NCI-H146 (cell line): ENCODE measurements at places on chromosomes 5 and 9.

DNA sequence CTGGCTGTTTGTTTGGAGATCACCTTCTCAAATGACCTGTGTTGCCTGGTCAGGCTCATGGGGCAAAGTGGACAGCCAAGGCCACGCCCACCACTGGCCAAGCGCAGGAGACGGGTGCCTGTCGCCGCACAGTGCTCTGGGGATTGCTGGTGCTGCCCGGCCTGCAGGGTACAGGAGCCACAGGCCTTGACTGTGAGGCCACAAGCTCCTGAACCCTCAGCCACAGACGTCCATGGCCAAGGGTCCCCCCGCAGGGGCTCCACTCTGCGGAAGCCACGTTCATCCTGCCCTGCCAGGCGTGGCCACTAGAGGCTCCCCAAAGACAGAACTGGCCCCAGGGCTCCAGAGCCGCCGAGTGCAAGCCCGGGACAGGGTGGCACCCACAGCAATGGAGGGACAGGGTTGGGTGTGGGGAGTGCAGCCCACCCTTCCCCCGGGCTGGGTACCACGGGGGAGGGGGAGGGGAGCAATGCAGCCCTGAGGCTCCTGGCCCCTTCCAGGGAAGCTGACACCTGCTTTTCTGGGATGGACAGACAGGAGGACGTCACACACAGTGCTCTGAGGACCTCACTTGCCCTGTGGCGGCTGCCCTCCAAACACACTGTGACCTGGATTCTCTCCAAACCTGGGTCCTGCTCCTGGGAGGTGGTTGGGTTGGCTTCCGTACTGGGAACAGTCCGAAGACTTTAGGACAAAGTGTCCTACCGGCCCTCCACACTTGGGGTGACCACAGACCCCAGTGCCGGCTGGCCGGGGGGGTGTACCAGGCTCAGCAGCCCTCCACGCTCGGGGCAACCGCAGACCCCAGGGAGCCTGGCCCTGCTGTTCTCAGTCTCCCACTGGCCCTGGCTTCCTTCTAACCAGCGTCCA is 21.5 kb downstream of the TPPP start:
- DNase-seq = peak; percentile 54

- DNase-seq = no peak
These were observed 28.1 kb downstream of the ANKRD33B start for GRCh38 chr5:10591966-10592365.

DNA sequence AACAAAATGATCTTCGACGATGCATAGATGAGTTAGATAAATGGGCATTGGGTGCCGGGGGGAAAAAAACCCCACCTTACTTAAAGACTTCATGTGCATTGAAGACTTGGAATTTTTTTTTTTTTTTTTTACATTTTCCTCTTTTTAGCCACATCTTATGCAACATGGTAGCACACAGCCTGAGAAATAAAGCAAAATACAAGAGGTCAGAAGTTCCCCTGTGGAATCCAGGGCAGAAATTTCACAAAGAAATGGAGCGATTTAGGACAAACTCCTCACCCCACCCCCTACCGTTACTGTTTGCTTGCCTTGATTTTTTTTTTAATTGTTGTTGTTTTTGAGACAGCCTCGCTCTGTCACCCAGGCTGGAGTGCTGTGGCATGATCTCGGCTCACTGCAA is 153.2 kb downstream of the GOLPH3 start:
- no peak for DNase-seq

GRCh38 chr9:96399325-96399633 is 15.8 kb upstream of the SLC35D2 start:
- no peak for DNase-seq

DNA sequence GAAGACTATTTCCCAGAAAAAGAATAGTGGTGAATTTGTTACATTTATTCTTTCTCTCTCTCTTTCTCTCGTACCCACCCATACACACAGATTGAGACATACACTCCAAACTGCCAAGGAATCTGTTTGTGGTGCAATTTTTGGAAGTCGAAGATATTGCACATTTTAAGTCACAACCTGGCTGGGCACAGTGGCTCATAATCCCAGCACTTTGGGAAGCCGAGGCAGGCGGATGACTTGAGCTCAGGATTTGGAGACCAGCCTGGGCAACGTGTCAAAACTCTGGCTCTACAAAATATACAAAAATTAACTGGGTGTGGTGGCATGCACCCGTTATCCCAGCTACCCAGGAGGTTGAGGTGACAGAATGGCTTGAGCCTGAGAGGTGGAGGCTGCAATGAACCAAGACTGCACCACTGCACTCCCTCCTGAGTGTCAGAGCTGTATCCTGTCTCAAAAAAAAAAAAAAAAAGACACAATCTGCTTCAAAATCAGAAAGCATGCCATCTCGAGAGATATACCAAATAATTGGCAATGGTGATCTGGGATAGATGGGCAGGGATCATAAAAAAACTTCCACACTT is 19.2 kb upstream of the PLIN2 start:
- DNase-seq = no peak

- no peak for DNase-seq
These were observed 271.2 kb downstream of the SLIT3 start for GRCh38 chr5:169029661-169030274.

DNA sequence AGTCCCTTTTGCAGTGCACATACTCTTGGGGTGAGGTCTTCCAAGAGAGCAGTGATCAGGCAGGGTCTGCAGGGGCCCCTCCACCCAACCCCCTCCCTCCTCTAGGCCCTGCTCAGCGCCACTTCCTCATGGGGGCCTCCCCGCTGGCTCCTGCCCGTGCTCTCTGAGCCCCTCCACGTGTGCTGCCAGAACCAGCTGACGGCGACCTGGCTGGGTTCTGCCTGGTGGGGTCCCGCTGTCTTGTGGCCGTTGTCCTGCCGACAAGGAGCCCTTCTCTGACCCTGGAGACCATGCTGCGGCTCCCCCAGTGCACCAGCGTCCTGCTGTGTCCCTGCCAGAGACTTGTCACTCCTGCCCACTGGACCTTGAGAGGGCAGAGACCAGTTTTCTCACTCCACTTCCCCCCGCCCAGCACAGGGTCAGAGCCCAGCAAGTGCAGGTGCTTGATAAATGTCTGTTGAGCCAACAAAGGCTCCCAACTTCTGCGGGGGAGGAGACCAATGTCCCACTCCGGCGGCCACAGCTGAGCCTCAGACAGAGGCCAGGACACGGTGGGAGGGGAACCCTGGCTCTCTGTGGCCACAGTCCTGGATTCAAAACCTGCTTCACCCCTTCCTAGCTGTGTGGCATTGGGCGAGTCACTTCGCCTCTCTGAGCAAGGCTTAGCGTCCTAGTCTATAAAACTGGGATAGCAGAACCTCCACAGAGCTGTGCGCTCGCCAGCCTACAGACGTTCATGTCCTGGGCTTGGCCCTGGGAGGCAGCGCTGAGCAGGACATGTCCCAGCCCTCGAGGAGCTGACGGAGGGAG is 24.8 kb downstream of the SARDH start:
- no peak for DNase-seq

- no peak for DNase-seq
These were observed 170.0 kb downstream of the CCDC171 start for GRCh38 chr9:15722888-15723287.
